EH (cell line): ENCODE measurements at places on chromosomes 6 and 20.

- DNase-seq = no peak
These were observed 5.3 kb downstream of the TP53TG5 start for GRCh38 chr20:45372646-45373352.

DNA sequence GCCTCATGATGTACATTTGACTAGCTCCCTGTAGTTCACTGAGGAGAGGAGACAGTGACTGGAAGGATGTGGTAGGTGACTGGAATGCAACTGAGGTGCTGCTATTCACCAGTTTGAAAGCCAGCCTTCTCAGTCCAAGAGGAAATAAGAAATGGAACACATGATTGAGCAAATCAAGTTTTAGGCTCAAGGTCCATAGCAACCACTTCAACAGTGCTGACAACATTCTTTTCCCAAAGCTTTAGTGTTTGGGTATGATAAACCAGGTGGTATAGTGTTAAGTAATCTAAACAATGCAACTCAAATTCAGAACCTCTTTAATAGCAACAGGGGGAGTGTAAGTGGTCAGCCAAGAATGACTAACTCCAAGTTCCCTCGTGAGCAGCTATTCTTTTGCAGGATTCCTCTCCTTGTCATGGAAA lies 9.2 kb downstream of the ZHX3 start:
- DNase-seq = peak; percentile 79

DNA sequence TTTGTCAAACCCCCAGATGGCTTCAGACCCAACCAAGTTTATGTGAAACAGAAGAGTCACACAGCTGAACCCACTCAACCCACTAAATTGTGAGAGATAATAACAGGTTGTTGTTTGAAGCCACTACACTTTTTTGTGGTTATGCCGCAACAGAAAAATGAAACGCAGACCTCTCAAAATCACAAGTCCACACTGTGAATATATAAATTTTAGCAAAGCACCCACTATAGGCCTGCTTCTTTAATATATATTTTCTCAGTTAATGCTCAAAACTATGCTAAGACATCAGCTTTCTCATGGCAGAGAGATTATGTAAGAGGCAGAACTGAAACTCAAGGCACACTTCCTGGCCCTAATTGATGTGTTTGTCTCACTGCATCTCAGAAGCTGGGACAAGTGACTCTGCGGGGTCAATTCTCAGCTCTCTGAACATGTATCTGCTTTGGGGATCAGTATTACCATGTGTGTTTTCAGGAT lies 27.7 kb downstream of the MAP3K5 start:
- no peak for DNase-seq

DNA sequence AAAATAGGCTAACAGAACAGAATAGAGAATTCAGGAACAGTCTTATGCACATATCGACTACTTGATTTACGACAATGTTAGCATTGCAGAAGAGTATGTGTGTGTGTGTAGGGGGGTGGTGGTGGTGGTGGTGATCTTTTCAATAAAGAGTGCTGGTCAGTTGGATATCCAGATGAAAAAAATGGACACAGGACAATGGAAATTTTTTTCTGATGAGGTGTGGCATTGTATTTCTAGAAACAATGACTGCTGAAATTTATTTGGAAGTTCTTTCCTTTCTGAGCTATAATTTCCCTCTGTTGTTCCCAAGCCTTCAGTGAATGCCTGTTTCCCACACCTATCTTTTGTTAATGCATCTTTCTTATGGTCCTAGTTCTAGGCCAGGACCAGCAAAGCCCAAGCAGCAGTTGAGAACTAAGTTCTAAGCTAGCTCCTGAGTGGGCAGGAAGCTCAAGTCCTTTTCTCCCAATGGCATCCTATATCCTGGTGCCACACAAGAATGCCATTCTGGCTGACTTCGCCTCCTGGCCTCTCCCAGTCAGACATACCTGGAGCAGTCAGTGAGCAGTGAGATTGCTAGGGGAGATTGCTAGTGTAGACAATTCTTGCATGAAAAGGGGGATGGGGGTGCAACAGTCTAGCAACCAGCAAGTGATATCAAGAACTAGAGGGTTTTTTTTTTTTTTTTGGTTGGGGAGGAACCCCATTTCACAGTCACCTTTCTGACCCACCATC lies 1.2 kb upstream of the TOX2 start:
- no peak for DNase-seq

- DNase-seq = no peak
These were observed 47.0 kb upstream of the NT5E start for GRCh38 chr6:85402922-85403321.

- peak; percentile 20 for DNase-seq
These were observed 145.3 kb downstream of the AIG1 start for GRCh38 chr6:143205991-143206390.

- DNase-seq = no peak
These were observed 292.2 kb downstream of the PACRG start for GRCh38 chr6:163019926-163020325.

DNA sequence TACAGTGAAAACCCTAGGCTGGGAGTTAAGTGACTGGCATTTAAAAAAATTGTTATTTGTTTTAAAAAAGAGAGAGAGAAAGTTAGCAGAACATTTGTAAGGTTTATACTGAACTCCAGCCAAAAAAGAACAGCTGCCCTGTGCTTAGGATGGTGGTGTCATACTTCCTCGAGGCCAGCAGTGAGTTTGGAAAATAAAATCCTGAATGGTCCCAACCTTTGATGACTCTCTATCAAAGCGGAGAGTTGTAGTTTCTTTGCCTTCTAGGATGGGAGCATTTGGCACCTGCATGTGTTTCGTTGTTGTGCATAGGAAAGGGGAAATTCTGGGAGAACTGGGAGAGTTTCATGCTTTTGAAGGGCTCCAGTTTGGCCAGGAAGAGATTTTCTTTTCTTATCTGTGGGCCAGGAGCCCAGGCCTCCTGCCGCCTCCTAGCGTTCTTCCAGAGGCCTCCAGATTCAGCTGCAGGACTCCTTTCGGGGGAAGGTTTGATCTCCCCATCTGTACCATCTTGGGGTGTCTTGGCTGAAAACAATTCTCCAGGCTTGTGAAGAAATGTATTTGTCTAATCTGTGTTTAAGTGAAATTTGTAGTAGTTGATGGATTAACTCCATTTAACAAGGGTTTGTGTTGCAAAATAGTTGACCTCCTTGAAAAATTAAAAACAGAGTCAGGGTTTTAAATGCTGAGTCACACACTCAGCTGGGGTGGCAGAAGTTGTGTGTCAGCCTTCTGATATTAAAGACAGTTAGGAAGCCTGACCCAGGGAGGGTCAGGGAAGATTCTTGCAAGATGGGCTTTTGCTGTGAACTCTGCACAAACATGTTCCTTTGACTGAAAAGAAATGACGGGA lies 63.4 kb downstream of the TXNDC5 start:
- peak; percentile 49 for DNase-seq

DNA sequence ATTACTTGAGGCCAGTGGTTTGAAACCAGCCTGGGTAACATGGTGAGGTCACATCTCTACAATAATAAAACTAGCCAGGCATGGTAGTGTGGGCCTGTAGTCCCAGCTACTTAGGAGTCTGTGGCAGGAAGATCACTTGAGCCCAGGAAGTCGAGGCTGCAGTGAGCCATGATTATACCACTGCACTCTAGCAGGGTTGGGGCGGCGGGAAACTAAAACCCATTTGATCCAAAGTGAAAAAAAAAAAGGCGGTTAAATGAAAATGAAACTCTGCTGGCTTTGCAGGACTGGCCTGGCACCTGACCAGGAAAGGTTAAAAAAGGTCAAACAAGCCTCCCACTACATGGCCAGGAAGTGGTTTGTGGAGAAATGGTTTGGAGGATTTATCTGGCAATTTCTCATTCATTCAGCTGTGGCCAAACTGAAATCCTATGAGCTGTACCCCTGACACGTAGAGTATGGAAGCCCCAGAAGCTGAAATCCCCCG lies 36.6 kb downstream of the MTRES1 start:
- peak; percentile 82 for DNase-seq

DNA sequence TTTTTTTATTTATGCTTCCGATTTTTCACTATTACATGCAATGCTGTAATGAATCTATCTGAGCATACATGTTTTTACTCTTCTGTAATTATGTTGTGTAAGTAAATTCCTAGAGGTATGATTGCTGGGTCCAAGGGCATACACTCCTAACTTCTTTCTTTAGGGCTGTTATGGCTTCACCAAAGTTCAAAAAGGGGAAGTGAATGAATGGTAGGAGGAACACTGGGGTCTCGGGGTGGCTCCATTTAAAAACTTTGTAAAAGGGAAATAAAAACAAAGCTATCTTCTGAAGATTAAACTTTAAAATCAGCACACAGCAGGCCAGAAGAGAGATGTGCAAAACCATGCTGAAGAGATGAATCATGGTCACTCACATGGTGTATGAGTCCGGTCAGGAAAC lies 289.1 kb upstream of the SUPT3H start:
- DNase-seq = no peak

DNA sequence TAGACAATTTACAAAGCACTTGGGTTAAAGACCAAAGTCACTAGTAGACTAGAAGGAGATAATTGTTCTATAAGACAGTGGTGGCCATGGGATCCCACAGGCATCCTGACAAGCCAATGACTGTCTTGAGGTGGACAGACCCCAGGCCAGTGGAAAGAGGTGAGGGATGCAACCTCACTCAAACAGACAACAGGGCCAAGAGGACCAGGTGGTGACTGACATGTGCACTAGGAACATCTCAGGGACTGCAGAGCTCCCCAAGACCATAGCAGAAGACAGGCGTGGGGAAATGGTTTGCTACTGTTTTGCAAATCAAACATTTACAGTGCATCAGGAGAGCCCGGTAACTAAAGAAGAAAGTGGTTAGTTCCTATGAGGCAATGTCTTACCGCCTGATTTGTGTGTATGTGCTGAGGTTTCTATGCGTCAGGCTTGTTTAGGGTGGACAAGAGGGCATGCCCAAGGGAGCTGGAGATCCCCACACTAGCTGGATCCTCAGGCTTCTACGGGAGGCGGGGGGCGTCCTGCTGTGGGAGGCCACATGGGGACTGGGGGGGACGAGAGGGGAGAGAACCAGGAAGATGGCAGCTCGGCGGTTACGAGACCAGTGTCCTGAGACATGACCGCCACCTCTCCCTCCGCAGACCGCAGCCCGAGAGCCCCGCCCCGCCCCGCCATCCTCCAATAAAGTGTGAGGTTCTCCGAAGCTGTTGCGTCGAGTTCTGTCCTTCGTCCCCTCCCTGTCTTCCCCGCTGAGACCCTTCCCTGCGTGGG lies 623 bp upstream of the MRPS26 start:
- no peak for DNase-seq

- DNase-seq = peak; percentile 93
These were observed 65.1 kb downstream of the CBFA2T2 start for GRCh38 chr20:33554914-33555420.

- peak; percentile 72 for DNase-seq
These were observed 16.9 kb upstream of the PTCRA start for GRCh38 chr6:42898891-42899361.

- DNase-seq = no peak
These were observed 42.5 kb upstream of the TGM3 start for GRCh38 chr20:2253256-2253655.

- DNase-seq = no peak
These were observed 64.9 kb downstream of the FNDC1 start for GRCh38 chr6:159234102-159234553.

DNA sequence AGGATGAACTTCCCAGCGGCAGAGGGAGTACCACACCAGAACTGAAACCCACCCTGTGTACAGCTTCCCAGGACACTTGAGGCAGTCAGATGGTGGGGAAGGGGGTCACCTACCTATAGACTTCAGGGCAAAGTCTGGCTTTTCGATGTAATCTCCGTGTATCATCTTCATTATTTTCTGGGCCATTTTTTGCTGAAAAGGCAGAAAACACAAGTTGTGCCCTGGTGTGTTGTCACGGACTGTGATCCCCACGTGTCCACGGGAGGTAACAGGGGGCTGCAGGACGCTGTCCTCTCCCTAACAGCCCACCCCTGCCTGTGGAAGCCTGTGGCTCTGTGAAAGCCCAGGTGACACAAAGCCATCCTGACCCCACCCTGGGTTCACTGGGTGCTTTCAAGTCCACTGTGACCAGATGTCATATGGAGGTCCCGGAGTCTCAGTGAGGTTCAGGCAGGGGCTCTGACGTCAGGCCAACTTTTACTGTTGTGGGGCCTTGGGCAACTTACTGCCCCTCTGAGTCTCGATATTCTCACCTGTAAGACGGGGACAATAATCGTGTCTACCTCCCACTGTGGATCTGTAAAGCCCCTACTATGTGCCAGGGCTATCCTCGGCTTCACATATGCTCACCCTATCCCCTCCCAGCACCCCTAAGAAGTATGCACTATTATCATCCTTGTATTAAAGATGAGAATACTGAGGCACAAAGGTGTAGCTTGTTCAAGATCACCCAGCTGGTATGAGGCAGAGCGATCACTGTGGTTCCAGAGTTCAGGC lies 14.5 kb downstream of the SUN5 start:
- DNase-seq = no peak

GRCh38 chr20:10131732-10132345 lies 86.8 kb upstream of the SNAP25 start:
- DNase-seq = peak; percentile 49

GRCh38 chr20:47008842-47009518 lies 114.3 kb downstream of the EYA2 start:
- no peak for DNase-seq

GRCh38 chr6:142757852-142758628 lies 186.9 kb downstream of the HIVEP2 start:
- DNase-seq = no peak

DNA sequence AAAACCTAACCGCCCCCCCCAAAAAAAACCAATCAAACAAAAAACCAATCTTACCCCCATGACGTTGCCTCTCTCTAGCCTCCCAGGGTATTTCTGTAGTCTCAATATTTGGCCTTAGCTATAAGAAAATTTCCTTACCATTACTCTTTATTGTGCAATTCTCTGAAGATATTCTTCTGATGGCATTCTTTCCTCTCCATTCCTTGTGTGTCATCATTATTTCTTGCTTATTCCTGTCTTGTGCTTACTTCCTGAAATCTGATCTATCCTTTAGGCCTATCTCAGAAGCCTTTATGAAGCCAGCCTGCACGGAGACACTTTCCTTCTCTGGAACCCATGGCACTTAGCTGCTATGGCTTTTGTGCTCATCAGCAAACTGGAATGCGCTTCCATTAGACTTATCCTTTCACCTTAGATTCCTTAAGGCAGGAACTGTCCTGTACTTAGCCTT lies 65.9 kb upstream of the DDR1 start:
- DNase-seq = peak; percentile 92

- DNase-seq = no peak
These were observed 90.1 kb downstream of the CRYBG1 start for GRCh38 chr6:106450653-106451052.

DNA sequence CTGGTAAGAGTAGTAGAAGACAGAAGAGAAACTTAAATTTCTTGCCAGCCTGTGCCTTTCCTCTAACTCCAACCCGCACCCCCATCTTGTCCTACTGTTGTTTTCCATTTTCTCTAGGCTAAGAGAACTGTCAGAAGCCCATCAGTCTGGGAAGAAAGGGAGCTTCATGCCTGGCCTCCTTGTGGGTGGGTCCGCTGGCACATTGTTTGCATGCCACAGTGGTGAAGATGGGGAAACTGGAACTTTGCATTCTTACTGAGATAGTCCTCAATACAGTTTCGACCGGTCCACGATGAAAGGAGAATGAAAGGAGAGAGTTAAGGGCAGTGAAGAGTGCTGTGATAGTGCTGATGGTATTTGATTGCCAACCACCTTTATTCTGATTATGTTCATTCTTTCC lies 103.1 kb downstream of the TCP11 start:
- peak; percentile 60 for DNase-seq

- DNase-seq = no peak
These were observed 7.4 kb downstream of the EPM2A start for GRCh38 chr6:145727817-145728388.

- peak; percentile 98 for DNase-seq
These were observed 10.3 kb downstream of the KIF25 start for GRCh38 chr6:168007592-168008338.
